ENCODE measurements at places on chromosomes 4 and X. TPM values are rescaled to one million over a fixed set of nuclear protein-coding genes. Genes with fewer than 3 reads are reported as not detected.

- DNase-seq: no peak
- H3K36me3 ChIP-seq: no peaks in the 10 kb centered on the region
- no peak overlapping the region for H3K4me3 ChIP-seq
- H3K4me1 ChIP-seq: no peaks in the 10 kb centered on the region
- no peaks in the 10 kb centered on the region for H3K27me3 ChIP-seq
Observed at GRCh38 chr4:128606173-128606572, 203.3 kb upstream of the JADE1 start.

- no peaks in the 10 kb centered on the region for H3K27me3 ChIP-seq
- peak; percentile 40 for DNase-seq
- no peak overlapping the region for H3K27ac ChIP-seq
- no peak overlapping the region for H3K4me3 ChIP-seq
Observed at GRCh38 chr4:3009422-3009821, 46.1 kb downstream of the GRK4 start.

GRCh38 chr4:118171381-118171780 is 137.1 kb downstream of the NDST3 start:
- H3K27me3 ChIP-seq: no peaks in the 10 kb centered on the region
- no peak overlapping the region for H3K27ac ChIP-seq
- no peak overlapping the region for H3K4me3 ChIP-seq
- no peak for DNase-seq
- H3K4me1 ChIP-seq: no peaks in the 10 kb centered on the region

DNA sequence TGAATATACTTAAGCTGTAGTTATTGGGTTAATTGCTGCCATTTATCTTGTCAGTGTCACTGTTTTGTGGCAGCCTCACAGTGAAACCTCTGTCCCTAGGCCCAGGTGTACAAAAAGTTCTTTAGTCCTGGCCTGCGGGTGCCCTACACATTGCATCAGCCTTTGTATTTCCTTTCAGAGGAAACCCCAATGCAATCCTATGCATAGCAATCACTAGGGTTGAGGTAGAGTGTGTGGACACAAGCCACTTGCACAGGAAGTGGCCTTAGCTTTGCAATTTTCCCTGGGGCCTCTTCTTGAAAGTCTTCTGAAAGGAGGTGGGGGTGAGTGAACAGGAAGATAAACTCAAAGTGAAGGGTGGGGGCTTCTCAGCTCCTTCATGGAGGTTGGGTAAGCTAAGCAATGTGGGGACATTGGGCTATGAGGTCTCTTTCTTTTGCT is 27.8 kb downstream of the VSIG4 start:
- DNase-seq: no peak
- no peak overlapping the region for H3K4me3 ChIP-seq
- H3K27me3 ChIP-seq: no peaks in the 10 kb centered on the region
- H3K27ac ChIP-seq: peak overlapping the region; percentile 72
- H3K4me1 ChIP-seq: peaks cover 69% of the 10 kb centered on the region
- H3K36me3 ChIP-seq: no peaks in the 10 kb centered on the region

DNA sequence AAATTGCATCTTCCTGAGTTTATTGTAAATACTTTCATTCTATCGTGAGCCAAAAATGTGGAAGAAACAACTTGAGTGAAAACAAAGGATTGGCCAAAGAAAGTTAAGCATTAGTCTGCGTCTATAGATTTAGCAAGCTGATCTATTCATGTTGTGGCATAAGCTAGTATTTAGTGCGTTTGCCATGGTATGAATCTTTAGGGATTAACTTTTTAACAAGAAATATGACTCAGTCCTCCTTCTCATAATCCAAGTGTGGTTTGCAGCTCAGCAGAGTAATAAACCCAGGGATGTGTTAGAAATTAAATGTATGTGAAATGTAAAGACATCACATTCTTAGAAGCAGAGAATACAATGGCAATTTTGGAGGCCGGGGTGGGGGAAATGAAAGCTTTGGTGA is 1110.9 kb downstream of the NLGN4X start:
- H3K27me3 ChIP-seq: no peaks in the 10 kb centered on the region
- no peak overlapping the region for H3K4me3 ChIP-seq
- H3K4me1 ChIP-seq: no peaks in the 10 kb centered on the region
- no peak overlapping the region for H3K27ac ChIP-seq
- DNase-seq: no peak

- H3K4me1 ChIP-seq: peaks cover 16% of the 10 kb centered on the region
- H3K27me3 ChIP-seq: no peaks in the 10 kb centered on the region
- DNase-seq: no peak
- H3K36me3 ChIP-seq: no peaks in the 10 kb centered on the region
- H3K4me3 ChIP-seq: no peak overlapping the region
Observed at GRCh38 chr4:122764071-122764820, 31.7 kb downstream of the BBS12 start.

DNA sequence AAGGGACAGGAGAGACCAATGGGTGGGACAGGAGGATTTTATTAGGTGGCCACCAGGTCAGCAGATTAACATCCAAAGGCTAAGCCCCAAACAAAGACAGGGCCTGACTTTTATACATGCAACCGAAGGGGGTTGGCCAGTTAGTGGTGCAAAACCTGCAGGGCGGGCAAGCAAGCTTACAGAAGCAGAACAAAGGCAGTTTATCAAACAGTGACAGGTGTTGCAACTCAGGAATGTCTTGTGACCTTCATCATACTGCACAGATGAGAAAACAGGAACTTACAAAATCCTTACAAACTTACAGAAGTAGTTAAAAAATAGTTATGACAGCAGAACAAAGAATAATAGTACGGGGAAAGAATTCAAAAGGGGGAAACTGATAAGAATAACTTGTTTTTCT is 708.1 kb downstream of the GLUD2 start:
- no peaks in the 10 kb centered on the region for H3K36me3 ChIP-seq
- no peaks in the 10 kb centered on the region for H3K4me1 ChIP-seq
- no peak for DNase-seq
- no peak overlapping the region for H3K4me3 ChIP-seq

Gene MAGEA4
- not detected for total RNA-seq

GRCh38 chrX:121062289-121062688 is 14.9 kb downstream of the GLUD2 start:
- no peak for DNase-seq
- H3K36me3 ChIP-seq: no peaks in the 10 kb centered on the region
- H3K4me3 ChIP-seq: no peak overlapping the region
- no peak overlapping the region for H3K27ac ChIP-seq

- H3K36me3 ChIP-seq: no peaks in the 10 kb centered on the region
- DNase-seq: no peak
- H3K4me1 ChIP-seq: no peaks in the 10 kb centered on the region
- H3K27ac ChIP-seq: no peak overlapping the region
- no peak overlapping the region for H3K4me3 ChIP-seq
Observed at GRCh38 chrX:132953354-132953753, 5.1 kb downstream of the HS6ST2 start.

Gene SMPX
- not detected for total RNA-seq

DNA sequence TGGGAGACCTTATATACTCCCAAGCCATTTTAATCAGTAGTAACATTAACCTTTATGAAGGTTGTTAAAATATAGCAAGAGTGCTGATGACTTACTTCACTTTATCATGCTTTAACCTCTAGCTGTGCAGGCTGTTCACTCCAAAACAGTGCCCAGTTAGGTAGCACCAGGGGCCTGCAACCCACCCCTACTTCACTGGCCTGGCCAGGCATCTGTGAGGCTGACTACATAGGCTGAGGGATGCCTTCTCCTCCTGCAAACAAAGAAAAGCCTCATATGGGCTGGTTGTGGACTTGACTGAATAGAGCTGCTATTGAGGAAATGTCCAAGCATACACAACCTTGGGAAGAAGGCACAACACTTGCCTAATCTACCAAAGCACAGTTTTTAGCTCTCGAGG is 172.8 kb downstream of the SHROOM3 start:
- H3K27me3 ChIP-seq: no peaks in the 10 kb centered on the region
- no peak for DNase-seq
- no peak overlapping the region for H3K4me3 ChIP-seq
- H3K4me1 ChIP-seq: peaks cover 8% of the 10 kb centered on the region
- no peaks in the 10 kb centered on the region for H3K36me3 ChIP-seq
- no peak overlapping the region for H3K27ac ChIP-seq

GRCh38 chr4:79241846-79242245 is 84.0 kb downstream of the NAA11 start:
- H3K36me3 ChIP-seq: no peaks in the 10 kb centered on the region
- H3K27me3 ChIP-seq: no peaks in the 10 kb centered on the region
- DNase-seq: no peak

Gene NRK
- total RNA-seq: not detected

Gene MAML3
- total RNA-seq: 5.3 TPM

DNA sequence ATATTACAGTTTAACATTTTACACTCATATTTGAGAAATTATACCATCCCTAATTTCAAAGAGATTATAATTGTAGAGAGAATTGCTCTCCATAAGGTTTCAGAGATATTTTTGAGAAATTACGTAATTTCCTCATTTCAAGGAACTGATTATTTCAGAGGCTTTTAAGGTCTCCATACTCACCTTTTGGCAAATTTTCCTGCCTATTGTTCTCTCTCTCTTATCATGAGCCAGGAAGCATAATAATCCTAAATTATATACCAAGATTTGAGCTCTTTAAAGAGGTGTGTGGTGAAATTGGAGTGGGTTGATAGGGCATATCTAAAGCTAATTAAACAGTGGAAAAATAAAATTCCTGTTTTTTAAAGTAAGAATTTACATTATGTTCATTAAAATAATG is 248.9 kb upstream of the FTHL17 start:
- no peak overlapping the region for H3K4me3 ChIP-seq
- H3K27ac ChIP-seq: no peak overlapping the region
- no peaks in the 10 kb centered on the region for H3K27me3 ChIP-seq

Gene DGAT2L6
- total RNA-seq: not detected

Gene ABCG2
- total RNA-seq: 0.07 TPM

DNA sequence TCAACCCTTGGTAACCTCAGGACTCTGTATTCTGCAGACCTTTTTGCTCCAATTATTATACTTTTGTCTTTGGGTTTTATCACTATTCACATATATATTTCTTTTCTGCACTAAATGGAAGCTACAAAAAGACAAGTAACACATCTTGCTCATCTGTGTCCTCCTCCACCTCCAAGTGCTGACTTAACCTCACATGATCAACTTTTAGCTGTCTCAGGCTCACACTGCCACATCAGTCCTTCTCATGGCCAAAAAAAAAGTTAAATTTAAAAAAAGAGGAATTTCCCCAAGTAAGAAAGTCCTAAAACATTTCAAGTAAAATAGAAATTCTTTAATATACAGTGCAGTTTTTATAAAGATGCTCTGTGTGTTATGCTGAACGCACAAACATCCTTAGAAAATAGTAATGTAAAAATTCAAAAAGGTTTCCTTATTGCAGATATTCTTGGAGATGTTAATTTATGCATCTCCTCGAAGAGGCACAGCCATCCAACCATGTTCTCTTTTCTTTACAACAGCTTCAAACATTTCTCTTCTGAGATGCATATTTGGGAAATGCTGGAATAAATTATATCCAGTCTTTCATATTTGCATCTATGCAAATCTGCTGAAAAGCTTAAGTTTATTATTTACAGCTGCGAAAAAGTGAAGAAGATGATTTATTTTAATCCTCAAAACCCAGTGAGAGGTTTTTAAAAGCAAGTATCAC is 37.6 kb downstream of the ARAP2 start:
- no peak for DNase-seq
- peaks cover 6% of the 10 kb centered on the region for H3K4me1 ChIP-seq
- no peak overlapping the region for H3K27ac ChIP-seq
- no peaks in the 10 kb centered on the region for H3K27me3 ChIP-seq
- peaks cover 18% of the 10 kb centered on the region for H3K36me3 ChIP-seq

Gene PAK3
- total RNA-seq: not detected

Gene ITM2A
- total RNA-seq: 14.9 TPM

DNA sequence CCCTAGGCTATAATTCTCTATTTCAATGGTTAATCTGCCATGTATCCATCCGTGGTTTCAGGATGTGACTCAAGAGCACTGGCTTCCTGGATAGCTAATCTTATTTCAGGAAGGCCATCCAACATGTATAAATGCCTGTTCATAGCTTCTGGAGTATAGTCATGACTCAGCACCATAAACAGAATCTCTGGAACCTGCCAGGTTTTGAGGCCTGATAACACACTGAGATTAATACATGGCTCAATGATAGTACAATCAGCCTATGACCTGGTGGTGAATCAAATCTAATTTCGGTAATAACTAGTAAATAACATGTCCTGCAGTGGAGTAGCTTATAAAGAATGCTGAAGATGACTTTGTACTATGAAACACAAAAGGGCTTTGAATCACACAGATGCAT is 5.7 kb upstream of the IL13RA2 start:
- no peak overlapping the region for H3K4me3 ChIP-seq
- no peaks in the 10 kb centered on the region for H3K4me1 ChIP-seq
- no peak overlapping the region for H3K27ac ChIP-seq
- no peaks in the 10 kb centered on the region for H3K36me3 ChIP-seq
- DNase-seq: no peak

GRCh38 chrX:45771560-45772340 is 571.1 kb upstream of the DIPK2B start:
- peak; percentile 64 for DNase-seq
- peak overlapping the region; percentile 1 for H3K4me3 ChIP-seq
- no peaks in the 10 kb centered on the region for H3K27me3 ChIP-seq
- peak overlapping the region; percentile 80 for H3K27ac ChIP-seq

Gene OTUD6A
- not detected for total RNA-seq

GRCh38 chr4:106546370-106546769 is 177.8 kb upstream of the GIMD1 start:
- H3K4me3 ChIP-seq: no peak overlapping the region
- no peaks in the 10 kb centered on the region for H3K27me3 ChIP-seq
- H3K27ac ChIP-seq: no peak overlapping the region
- no peaks in the 10 kb centered on the region for H3K36me3 ChIP-seq
- no peak for DNase-seq
- H3K4me1 ChIP-seq: no peaks in the 10 kb centered on the region

Gene KCTD8
- not detected for total RNA-seq

DNA sequence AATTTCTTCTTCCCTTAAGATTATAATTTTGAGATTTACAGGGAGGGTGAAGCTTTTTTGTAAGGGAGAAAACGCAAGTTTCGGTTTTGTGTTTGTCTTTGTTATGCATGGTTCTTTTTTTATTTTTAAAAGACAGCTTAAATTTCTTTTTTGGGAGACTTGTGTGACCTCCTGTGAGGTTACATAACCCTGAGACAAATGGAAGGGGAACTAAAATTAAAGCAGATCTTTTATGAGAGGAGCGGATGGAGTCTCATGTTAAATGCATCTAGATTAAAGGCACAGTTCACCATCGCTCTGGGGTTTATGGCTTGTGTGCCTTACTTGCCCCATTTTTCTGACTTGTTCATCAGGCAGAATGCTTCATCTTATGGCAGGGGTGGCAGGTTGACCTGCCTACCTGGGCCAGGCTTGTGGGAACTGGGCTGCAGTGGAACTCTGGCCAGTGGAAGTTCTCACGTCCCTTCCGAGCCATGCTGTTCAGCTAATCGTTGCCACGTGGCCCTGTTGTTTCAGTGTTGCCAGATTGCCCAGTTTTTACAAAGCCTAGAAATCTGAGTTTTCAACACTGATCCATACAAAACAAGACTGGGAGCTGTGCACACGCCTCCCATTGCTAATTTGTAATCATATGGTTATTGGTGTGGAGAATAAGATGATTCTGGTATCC is 291.8 kb downstream of the ARHGAP10 start:
- H3K36me3 ChIP-seq: no peaks in the 10 kb centered on the region
- no peaks in the 10 kb centered on the region for H3K27me3 ChIP-seq
- H3K4me3 ChIP-seq: no peak overlapping the region
- H3K27ac ChIP-seq: no peak overlapping the region
- DNase-seq: no peak

Gene GAGE12H
- not detected for total RNA-seq

Data from B cell (primary cell).